A172 (cell line): ENCODE measurements at places on chromosomes 4 and X.
A peak's percentile ranks its signal among the peaks of the same experiment; 100 is the strongest.

- no peak for DNase-seq
Observed at GRCh38 chr4:34178476-34178875, 2065.8 kb downstream of the ARAP2 start.

GRCh38 chr4:176036585-176037205 lies 28.9 kb upstream of the WDR17 start:
- DNase-seq, result no peak

DNA sequence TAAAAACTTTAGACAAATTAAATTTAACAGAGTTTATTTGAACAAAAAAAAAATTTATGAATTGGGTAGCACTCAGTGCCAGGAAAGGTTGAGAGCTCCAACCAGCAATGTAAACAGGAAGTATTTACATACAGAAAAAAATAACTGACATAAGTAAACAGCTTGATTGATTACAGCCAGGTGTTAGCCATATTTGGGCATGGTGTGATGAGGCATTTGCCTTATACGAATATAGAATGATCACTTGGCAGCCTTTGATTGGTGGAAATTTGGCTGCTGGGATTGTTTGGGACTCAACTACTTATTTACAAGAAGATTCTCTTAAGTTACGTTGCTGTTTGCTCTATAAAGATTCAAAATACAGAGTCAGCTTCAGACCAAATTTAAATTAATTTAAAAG lies 172.0 kb downstream of the ADAM29 start:
- no peak for DNase-seq

GRCh38 chrX:103571726-103572125 lies 13.6 kb upstream of the TCEAL4 start:
- DNase-seq, result no peak

DNA sequence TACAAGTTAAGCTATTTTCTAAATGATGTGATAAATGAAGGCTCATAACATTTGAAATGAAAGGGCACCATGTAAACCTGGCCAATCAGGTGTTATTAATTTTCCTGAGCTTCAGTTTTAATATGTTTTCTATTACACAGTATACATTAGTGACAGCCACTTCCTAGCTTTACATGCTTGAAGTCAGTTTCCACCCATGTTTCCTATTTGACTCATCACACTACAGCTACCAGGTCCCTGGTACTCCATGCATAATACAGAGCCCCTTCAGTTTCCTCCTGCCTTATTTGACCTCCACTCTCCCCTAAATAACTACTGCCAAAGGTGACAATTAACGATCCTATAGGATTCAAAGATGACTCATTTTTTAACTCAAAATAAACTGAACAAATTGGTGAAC lies 18.3 kb downstream of the ZNF518B start:
- no peak for DNase-seq

DNA sequence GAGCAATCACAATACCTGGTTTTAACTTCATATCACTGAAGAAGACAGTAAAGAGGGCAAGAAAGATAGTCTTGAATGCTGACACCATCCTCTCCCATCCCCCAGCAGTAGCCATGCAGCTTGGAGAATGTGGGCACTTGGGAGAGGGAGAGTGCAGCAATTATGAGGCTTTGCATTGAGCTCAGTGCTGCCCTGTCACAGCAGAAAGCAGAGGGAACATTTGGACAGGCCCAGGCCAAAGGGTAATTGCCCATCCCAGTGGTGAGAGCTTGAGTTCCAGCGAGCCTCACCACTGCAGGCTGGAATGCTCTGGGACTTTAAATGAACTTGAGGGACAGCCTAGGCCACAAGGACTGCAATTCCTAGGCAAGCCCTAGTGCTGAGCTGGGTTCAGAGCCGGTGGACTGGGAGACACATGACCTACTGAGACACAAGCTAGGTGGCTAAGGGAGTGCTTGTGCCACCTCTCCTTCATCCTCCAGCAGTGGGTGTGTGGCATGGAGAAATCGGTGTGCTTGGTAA lies 36.3 kb downstream of the CORIN start:
- DNase-seq, result no peak

DNA sequence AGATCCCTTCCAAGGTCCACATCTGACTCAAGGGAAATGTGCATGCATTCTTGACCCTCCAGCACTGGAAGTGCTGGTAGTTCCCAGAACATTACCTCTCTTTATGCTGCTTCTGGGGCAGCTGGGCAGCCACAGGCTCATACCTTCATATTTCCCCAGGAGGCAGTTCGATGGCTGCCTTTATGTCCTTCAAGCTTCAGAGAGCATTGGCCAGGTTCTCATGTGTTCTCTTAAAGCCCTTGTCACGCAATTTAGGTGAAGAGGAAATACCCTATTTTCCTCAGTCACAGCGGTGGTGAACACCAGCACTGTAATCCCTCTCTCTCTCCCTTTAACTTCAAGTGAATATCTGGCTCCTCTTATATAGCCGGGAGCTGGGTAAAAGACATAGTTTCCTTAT lies 134.3 kb downstream of the MID1IP1 start:
- DNase-seq, result no peak

DNA sequence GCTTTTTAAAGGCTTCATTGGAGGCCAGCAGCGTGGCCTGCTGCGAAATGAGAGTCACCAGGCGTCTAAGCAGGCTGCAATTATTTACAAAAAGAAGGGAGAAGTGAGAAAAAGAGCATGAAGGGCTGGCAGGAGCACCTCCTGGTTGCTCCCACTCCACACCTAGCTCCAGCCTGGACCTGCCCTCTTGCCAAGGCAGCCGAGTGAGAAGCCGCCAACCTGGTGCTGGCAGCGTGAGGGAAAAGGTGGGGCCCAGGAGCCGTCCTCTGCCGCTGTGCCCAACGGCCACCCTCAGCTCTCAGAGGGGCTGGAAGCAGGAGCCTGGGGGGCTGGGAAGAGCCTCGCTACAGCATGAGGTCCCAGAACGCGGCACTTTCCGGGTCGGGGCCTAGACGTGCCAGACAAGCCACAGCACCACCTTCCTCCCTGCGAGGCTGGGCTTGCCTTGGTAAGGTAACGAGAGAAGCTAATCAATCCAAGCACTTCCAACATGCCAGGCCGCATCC lies 16.3 kb downstream of the SLC6A8 start:
- DNase-seq, result no peak

DNA sequence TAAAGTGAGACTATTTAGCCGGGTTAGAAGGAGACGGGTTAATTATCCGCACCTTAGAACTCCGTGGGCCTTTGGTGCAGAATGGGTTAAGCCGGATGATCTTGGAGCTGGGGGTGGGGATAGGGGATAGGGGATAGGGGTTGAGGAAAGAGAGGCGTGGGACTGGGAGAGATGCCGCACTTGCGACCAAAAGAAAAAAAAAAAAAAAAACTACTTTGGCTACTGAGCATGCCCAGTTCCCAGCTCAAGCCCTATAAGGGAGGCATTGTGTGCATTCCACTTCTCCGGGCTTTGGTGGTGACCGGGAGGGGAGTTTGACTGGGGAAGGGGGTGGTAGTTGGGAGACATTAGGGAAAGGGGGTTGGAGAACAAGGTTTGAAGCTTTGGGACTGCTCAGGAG lies at the start of gene SLITRK4:
SLITRK4 (minus strand) TSS at position 187 of the 400 bp plus-strand sequence. CDS start 4,993 bp downstream, outside the sequence.
- no peak for DNase-seq

DNA sequence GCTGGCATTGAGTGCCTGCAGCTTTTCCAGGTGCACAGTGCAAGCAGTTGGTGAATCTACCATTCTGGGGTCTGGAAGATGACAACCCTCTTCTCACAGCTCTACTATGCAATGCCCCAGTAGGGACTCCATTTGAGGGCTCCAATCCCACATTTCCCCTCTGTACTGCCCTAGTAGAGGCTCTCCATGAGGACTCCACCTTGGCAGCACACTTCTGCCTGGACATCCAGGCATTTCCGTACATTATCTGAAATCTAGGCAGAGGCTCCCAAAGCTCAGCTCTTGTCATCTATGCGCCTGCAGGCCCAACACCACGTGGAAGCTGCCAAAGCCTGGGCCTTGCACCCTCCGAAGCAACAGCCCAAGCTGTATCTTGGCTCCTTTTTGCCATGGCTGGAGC lies 8.4 kb upstream of the SMAD1 start:
- DNase-seq, result no peak

- no peak for DNase-seq
Observed at GRCh38 chrX:107323786-107324492, 117.5 kb downstream of the DNAAF6 start.

DNA sequence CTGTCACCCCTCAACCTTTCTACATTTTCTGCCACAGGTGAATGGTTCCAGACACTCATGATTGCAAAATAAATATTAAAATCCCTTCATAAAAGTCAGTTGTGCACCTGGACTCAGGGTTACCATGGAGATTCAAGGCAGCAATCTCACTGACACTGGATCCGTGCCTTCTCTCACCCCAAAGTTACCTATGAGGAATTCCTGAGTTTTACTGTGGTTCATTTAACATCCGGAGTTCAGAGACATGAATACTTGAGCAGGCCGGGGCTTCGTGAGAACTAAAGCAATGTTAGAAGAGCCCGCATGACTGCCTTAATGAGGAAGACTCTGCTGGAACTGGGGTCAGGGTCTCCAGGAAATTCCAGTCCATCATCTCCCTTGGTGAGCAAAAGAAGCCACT lies 12.5 kb upstream of the CLNK start:
- no peak for DNase-seq

DNA sequence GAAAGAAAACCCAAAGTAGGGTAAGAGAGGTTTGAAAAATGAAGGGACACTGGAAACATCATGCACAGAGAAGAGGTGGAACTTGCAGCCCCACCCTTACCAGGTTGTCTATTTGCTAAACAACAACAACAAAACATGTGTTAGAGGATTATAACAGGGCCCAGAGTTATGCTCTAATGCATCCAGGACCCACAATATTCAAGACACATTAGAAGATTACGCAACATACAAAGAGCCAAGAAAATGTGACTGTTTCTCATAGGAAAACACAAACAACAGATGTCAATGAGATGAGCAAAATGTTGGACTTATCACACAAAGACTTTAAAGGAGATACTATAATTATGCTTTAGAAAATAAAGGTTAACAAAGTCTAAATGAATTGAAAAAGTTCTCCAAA lies 128.5 kb downstream of the LRBA start:
- DNase-seq, result no peak

DNA sequence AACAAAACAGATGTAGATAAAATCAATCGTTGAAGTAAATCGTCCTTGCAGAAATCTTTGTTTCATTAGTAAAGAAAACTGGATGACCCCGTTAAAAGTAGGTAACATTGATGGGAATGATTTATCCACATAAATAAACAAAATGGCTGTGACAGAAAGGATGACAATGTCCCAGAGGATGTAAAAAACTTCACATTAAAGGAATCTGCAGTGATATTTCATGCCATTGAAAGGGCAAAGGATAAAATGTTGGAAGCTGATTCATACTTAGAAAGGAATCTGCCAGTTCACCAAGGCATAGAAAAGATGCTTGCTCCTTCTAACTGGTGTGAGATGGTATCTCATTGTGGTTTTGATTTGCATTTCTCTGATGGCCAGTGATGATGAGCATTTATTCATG lies 24.2 kb upstream of the EPGN start:
- DNase-seq, result peak; percentile 81

- peak; percentile 95 for DNase-seq
Observed at GRCh38 chr4:182975806-182976205, 58.6 kb upstream of the DCTD start.

DNA sequence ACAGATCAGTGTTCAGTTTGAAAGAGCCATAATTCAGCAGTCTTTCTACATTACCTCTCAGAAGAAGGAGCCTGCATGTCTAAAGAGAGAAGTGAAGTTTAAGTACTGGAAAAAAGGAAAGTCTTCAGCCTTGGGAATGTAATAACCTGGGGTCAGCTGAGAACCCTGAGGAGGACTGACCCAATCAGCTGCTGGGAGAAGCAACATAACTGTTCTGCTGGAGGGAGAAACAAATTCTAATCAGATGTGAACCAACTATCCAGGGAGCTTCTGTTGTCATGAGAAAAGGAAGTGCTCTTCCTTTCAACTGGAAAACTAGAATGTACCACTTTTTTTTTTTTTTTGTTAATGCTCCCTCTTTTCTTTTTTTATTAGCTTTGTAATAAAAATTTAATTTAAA lies 64.5 kb upstream of the PDE5A start:
- DNase-seq, result no peak

DNA sequence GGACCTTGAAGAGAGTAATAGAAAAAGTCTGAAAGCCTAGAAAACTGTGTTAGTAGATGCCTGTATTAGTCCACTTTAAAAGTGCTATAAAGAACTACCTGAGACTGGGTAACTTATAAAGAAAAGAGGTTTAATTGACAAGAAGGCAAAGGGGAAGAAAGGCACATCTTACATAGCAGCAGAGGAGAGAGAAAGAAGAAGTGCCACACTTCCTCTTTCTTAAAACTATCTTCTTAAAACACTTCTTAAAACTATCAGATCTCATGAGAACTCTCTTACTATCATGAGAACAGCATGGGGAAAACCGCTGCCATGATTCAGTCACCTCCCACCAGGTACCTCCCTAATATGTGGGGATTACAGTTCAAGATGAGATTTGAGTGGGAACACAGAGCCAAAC lies 18.8 kb upstream of the COL25A1 start:
- no peak for DNase-seq

DNA sequence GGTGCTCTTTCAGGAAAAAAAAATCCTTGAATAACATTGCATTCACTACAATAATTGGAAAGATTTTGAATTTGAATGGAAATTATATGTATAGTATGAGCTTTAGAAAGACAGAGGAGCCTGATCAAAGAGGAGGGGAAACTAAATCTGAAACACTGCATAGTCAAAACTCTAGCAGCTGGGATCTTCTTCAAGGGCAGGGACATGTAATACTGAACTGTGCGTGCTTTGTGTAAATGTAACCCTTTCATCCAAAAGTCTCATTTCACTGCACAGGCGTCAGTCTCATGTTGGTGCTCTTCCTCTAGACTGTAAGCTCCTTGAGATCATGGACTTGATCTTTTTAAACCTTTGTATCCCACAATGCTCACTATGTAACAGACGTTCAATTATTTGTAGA lies 212.0 kb upstream of the JADE1 start:
- no peak for DNase-seq

GRCh38 chr4:121707344-121707743 lies 10.6 kb upstream of the ANXA5 start:
- DNase-seq, result no peak

- DNase-seq, result peak; percentile 64
Observed at GRCh38 chrX:154411981-154412340, 622 bp downstream of the TAFAZZIN start.

GRCh38 chr4:139934708-139935195 lies 219.2 kb downstream of the MAML3 start:
- no peak for DNase-seq

DNA sequence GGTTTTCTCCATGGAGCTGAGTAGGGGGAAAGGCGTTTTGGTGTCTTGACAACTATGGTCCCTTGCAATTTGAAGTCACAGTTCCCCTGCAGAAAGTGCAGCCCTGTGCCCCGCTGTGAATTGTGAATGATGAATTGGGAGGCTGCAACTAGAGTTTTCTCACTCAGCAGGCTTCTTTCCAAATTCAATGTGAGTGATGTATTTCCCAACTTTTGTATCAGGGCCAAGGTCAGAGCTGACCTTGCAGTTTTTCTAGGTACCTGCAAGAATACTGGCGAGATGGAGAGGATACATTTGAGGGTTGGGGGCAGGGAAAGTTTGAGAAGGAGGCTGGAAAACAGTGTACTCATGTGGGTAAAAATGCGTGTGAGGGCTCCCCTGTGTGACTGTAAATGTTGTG lies 11.7 kb downstream of the PHEX start:
- DNase-seq, result no peak
